ENCODE measurements at places on chromosomes 13 and 19. TPM values are rescaled to one million over a fixed set of nuclear protein-coding genes. Genes with fewer than 3 reads are reported as not detected.

DNA sequence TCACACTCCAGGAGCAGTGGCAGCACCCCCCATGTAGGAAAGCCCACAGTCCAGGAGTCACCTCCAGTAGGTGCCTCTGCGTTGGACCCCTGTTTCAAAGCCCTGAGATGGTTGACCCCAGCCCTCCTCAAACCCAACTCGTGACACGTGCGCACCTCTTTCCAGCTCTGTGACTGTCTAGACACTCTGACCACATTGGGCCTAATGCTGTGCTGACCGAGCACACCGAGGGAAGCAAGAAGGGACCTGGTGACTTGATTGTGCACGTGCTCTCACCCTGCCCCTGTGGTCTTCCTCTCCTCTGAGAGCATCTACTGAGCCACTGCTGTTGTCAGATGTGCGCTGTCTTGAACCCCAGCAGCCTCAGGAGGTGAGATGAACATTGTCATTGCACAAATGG, 22.9 kb upstream of the SLC35E1 start:
- H3K4me3 ChIP-seq: peak overlapping the region; percentile 73
- H3K27me3 ChIP-seq: no peaks in the 10 kb centered on the region
- H3K27ac ChIP-seq: peak overlapping the region; percentile 89
- peaks cover 82% of the 10 kb centered on the region for H3K4me1 ChIP-seq

- peak; percentile 56 for DNase-seq
- peaks cover 24% of the 10 kb centered on the region for H3K36me3 ChIP-seq
- peak overlapping the region; percentile 89 for H3K4me3 ChIP-seq
- no peaks in the 10 kb centered on the region for H3K27me3 ChIP-seq
- peak overlapping the region; percentile 46 for H3K27ac ChIP-seq
Measured at GRCh38 chr19:51552996-51553725, 17.9 kb upstream of the ZNF175 start.

GRCh38 chr19:18932216-18932841, 8.7 kb downstream of the HOMER3 start:
- peaks cover 6% of the 10 kb centered on the region for H3K36me3 ChIP-seq
- peak overlapping the region; percentile 77 for H3K4me3 ChIP-seq
- DNase-seq: peak; percentile 61
- H3K4me1 ChIP-seq: peaks cover 14% of the 10 kb centered on the region
- peaks cover 10% of the 10 kb centered on the region for H3K27me3 ChIP-seq

- H3K27ac ChIP-seq: no peak overlapping the region
- no peak overlapping the region for H3K4me3 ChIP-seq
- no peak for DNase-seq
- H3K27me3 ChIP-seq: peaks cover 3% of the 10 kb centered on the region
- H3K36me3 ChIP-seq: peaks cover 30% of the 10 kb centered on the region
Measured at GRCh38 chr19:52494518-52494917, 33.0 kb upstream of the ZNF808 start.

DNA sequence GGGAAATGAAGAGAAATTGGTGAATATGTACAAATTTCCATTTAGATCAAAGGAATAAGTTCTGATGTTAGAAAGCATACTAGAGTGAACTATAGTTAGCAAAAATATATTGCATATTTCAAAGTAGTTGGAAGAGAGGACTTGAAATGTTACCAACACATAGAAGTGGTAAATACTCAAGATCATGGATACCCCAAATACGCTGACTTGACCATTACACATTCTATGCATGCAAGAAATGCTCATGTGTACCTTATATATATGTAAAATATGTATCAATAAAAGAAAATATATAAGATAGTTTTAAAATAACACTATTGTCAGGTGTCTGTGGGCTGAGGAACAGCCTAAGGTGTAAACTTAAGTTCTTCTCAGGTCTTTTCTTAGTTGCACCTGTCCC, 14.6 kb upstream of the ZNF491 start:
- H3K4me3 ChIP-seq: no peak overlapping the region
- no peak overlapping the region for H3K27ac ChIP-seq
- peaks cover 63% of the 10 kb centered on the region for H3K36me3 ChIP-seq
- no peak for DNase-seq
- H3K27me3 ChIP-seq: no peaks in the 10 kb centered on the region

Gene CLDN10
- total RNA-seq: not detected

GRCh38 chr19:57280962-57281400, 696 bp downstream of the ZNF460 start:
- H3K4me3 ChIP-seq: no peak overlapping the region
- DNase-seq: no peak
- H3K27ac ChIP-seq: no peak overlapping the region
- peaks cover 44% of the 10 kb centered on the region for H3K36me3 ChIP-seq

Gene BCL3
- 149 TPM for total RNA-seq

GRCh38 chr19:55301459-55302317, 17.9 kb downstream of the BRSK1 start:
- no peaks in the 10 kb centered on the region for H3K27me3 ChIP-seq
- H3K4me1 ChIP-seq: peaks cover 8% of the 10 kb centered on the region

- H3K36me3 ChIP-seq: no peaks in the 10 kb centered on the region
- peaks cover 69% of the 10 kb centered on the region for H3K4me1 ChIP-seq
- H3K27me3 ChIP-seq: no peaks in the 10 kb centered on the region
- DNase-seq: no peak
- no peak overlapping the region for H3K27ac ChIP-seq
Measured at GRCh38 chr19:41932720-41933332, 4.6 kb upstream of the ERFL start.

Gene RYR1
- total RNA-seq: 4.1 TPM

DNA sequence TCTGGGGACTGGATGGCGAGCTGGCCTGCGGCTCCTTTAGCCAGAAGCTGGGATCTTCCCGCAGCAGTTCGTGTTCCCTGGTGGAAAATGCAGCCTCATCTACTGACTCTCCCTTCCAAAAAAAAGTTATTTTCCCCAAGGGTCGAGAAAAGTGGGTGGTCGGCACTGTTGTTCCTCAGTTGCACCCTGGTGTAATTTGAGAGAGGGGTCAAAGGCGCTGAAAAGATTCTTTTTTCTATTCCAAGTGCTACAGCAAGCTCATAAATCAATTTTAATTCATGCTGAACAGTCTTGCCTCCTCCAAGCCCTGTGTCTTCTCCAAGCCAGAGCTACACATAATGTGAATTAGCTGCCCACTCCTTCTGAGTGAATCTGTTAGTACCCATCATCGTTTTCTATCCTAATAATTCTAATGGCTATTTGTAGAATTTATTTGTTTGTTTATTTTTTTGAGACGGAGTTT, 774 bp downstream of the SLC25A15 start:
- no peaks in the 10 kb centered on the region for H3K27me3 ChIP-seq
- peaks cover 2% of the 10 kb centered on the region for H3K36me3 ChIP-seq
- peaks cover 9% of the 10 kb centered on the region for H3K4me1 ChIP-seq
- peak overlapping the region; percentile 83 for H3K4me3 ChIP-seq
- DNase-seq: no peak
- peak overlapping the region; percentile 53 for H3K27ac ChIP-seq

DNA sequence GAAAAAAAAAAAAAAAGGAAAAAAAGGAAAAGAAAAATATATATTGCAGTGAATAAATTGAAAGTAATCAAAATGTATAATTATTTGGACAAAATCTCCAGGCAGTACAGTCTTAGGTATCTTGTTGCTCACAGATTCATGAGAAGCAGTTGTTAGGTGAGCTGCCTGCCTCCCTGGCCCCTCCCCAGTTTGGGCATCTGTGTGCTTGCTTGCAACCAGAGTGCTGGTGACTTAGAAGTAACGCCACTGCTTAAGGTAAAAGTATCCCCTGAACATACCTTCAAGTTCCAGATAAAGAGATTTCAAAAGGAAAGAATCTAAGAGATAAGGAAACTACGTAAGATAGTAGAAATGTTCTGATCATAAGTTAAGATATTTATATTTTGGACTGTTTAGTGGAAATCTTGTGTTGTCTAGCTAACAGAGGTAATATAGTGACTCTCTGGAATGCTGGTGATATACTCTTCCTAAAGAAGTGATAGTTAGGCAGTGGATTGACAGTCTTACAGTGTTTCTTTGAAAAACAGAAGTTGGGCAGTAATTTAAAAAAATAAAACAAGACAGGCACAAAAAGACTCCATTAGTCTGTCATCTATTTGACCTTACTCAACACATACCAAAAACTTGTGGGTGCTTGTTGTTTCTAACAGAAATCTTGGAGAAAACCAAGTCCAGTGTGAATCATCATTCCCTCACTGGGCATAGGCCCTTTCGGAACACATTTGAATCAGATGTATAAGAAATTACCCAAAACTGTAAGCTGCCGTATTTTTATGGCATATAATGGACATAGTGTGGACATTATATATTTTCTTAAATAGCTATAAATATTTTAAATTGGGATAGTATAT, 38.3 kb upstream of the KCTD4 start:
- H3K27ac ChIP-seq: no peak overlapping the region
- peaks cover 7% of the 10 kb centered on the region for H3K36me3 ChIP-seq
- no peak overlapping the region for H3K4me3 ChIP-seq
- DNase-seq: no peak

GRCh38 chr13:52899206-52899605, 50.8 kb upstream of the PCDH8 start:
- H3K4me3 ChIP-seq: no peak overlapping the region
- H3K36me3 ChIP-seq: no peaks in the 10 kb centered on the region
- DNase-seq: no peak
- H3K4me1 ChIP-seq: no peaks in the 10 kb centered on the region
- H3K27me3 ChIP-seq: no peaks in the 10 kb centered on the region

Gene DAZAP1
- total RNA-seq: 177 TPM

DNA sequence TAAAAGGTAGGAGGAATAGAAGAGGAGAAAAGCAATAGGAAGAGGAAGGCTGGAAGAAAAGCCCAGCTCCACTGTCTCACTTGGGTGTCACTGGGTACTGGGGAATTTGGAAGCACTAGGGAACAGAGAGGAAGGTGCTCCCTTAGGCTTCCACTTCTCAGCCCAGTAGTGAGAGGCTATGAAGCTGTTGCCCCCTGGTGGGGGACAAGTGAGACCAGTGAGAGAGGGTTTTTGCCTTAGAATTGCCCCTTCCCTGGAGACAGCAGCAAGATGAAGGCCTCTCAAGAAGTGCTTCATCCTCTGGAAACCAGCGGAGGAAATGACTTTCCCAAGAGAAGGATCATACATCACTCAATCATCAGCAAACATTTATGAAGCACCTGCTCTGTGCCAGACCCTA, 4.7 kb upstream of the ZNF606 start:
- no peaks in the 10 kb centered on the region for H3K27me3 ChIP-seq
- DNase-seq: no peak
- no peak overlapping the region for H3K27ac ChIP-seq
- H3K4me1 ChIP-seq: peaks cover 23% of the 10 kb centered on the region
- H3K4me3 ChIP-seq: no peak overlapping the region
- H3K36me3 ChIP-seq: peaks cover 58% of the 10 kb centered on the region

- peaks cover 3% of the 10 kb centered on the region for H3K4me1 ChIP-seq
- H3K4me3 ChIP-seq: no peak overlapping the region
- no peaks in the 10 kb centered on the region for H3K27me3 ChIP-seq
- H3K27ac ChIP-seq: no peak overlapping the region
Measured at GRCh38 chr19:40742886-40743285, 7.4 kb downstream of the ACTMAP start.

- H3K4me1 ChIP-seq: no peaks in the 10 kb centered on the region
- no peak overlapping the region for H3K27ac ChIP-seq
Measured at GRCh38 chr19:34578751-34579150, 97.2 kb downstream of the WTIP start.

- no peak for DNase-seq
- no peaks in the 10 kb centered on the region for H3K27me3 ChIP-seq
- H3K36me3 ChIP-seq: no peaks in the 10 kb centered on the region
- no peak overlapping the region for H3K4me3 ChIP-seq
- H3K4me1 ChIP-seq: no peaks in the 10 kb centered on the region
Measured at GRCh38 chr13:96544957-96545356, 449.3 kb downstream of the OXGR1 start.
